ENCODE measurements at places on chromosomes 3 and 15.

DNA sequence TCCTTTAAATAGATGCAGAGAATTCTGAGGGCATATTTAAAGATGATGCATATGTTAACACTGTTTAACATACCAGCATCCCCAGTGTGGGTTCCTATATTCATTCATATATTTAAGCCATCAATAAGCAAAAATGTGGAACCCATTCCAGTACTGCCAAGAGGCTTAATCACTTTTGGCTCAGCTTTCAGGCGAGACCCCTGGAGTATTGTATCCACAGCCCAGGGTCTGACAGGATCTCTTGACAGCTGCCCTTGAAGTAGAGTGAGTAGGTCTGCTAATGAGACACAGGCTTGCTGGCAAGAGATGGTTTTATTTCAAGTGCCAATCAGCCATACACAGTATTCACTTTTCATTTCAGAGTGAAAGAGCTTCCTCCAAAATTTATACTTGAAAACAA lies 367.3 kb downstream of the OCA2 start:
- DNase-seq = no peak

GRCh38 chr3:197953881-197954280 lies 3.9 kb downstream of the RPL35A start:
- DNase-seq = no peak

DNA sequence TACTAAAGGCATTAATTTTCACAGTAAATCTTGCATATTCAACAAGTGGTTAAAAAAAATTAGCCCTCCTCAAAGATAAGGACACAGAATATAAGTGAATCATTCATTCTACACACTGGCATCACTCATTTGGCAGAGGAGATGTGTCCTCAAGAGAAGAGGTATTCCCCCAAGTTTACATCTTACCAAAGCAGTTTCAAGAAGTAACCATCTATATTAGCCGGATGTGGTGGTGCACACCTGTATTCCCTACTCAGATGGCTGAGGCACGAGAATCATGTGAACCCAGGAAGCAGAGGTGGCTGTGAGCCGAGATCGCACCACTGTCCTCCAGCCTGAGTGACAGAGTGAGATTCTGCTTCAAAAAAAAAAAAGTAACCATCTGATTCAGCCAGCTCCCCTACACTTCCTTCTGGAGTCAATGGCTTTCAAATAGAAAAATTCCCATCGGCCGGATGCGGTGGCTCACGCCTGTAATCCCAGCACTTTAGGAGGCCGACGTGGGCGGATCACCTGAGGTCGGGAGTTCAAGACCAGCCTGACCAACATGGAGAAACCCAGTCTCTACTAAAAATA lies 15.4 kb downstream of the RAF1 start:
- no peak for DNase-seq

- DNase-seq = no peak
These were observed 160.5 kb upstream of the CCDC54 start for GRCh38 chr3:107216711-107217110.

- no peak for DNase-seq
These were observed 17.2 kb downstream of the CCDC33 start for GRCh38 chr15:74253211-74253921.

- DNase-seq = no peak
These were observed 80.8 kb downstream of the P2RY1 start for GRCh38 chr3:152915695-152916094.

DNA sequence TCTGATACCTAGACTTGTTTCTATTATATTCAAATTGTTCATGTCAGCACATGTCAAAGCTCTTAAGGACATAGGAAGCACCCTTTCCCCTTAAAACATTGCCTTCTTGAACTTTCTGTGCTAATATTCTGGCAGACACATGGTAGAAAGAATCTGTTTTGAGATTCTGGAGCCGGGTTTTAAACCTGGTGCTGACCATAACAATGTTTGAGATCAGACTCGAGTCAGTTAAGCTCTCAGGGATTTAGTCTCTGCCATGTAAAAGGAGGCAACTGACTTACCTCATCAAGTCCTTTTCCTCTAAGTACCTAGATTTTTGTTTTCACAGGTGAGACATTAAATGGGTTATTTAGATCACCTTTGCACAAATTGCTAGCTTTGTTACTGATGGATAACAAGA lies 38.9 kb downstream of the RBMS3 start:
- DNase-seq = no peak

- no peak for DNase-seq
These were observed 444.5 kb downstream of the PLOD2 start for GRCh38 chr3:145716519-145716918.

DNA sequence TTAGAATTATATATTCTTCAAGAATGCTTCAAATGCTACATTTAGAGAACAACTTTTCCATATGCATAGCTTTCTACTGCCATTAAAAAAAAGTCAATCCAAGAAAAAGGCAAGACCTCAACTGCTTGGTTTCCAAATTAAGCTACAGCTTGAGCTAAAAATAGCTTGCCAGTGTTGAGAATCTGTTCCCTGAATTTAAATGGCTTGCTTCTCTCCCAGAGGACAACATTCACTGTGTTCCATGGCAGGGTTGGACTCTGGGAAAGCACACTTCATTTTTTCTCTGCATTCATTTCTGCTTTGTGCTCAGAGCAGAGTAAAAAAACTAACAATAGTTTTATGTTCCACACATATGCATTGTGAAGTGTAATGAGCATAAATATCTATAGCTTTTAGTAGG lies 50.3 kb upstream of the ACTL6A start:
- DNase-seq = no peak

- DNase-seq = no peak
These were observed 10.5 kb downstream of the ANPEP start for GRCh38 chr15:89803941-89804800.

GRCh38 chr15:38768970-38769369 lies 204.4 kb upstream of the RASGRP1 start:
- DNase-seq = no peak

DNA sequence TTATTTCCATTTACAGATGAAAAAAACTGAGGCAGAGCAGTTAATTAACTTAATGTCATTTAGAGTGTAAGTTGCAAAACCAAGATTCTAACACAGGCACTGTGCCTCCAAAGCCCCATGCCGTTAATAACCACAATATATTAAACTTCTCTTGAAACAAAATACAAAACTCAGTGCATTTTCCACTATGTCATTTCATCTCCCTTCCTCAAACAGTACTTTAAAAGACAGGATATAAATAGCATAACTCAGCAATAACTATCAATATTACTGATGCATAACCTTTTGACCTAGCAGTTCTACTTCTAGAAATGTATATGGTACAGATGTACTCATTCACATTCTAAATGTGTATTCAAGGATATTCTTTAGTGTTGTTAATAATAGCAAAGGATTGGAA lies 5.1 kb upstream of the TASOR start:
- DNase-seq = no peak

DNA sequence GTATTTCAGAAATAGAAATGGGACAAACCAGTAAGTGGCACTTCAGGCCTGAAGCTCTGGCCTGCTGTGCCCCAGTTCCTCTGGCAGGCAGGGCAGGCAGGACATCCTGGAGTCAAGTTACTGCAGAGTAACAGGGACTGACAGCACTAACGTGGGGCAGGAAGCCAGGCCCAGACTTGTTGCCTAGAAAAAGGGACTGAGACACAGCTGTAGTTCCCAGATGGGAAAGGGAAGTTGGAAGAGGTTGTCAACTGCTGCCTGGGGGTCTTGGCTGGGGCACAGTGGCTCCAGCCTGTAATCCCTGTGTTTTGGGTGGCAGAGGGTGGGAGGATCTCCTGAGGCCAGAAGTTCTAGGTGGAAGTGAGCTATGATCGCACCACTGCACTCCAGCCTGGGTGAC lies 171.9 kb downstream of the FMN1 start:
- no peak for DNase-seq

- DNase-seq = no peak
These were observed 348.2 kb downstream of the GRM7 start for GRCh38 chr3:7209098-7209497.

- DNase-seq = no peak
These were observed 3.1 kb upstream of the FOXB1 start for GRCh38 chr15:60000824-60001609.

- no peak for DNase-seq
These were observed 7.8 kb downstream of the SCAMP2 start for GRCh38 chr15:74865316-74865715.

GRCh38 chr3:151011427-151011826 lies 38.9 kb upstream of the CLRN1 start:
- DNase-seq = no peak

DNA sequence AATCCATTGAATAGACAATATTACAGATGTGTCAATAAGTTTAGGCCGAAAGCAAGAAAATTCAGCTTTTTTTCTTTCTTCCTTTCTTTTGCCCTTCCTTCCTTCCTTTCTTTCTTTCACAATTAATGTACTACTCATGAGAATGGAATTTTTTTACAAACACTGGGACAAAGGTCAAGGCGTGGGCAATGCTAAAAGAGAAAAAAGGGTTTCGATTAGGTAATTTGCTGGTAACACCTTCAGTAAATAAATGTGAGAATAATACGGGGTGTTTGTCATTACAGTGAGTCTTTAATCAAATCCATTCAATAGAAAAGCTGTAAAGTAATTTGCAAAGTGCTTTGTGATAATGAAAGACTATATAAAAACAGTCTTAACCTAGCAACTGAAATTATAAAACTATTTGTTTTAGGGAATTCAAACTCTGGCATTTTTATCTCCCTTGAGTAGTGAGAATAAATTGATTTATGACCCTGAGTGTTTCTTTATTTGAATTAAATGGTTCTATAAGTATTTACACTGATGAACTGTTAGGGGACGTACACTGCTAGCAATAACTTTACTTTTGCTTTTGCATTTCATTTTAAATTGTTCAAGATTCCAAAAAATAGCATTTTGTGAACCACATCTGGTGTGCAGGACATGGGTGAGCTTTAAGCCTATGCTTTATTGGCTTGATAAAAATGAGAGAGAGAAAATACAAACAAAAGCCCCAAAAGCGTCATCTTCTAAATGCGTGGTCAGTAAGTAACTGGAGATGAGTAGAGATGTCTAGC lies 104.2 kb upstream of the THRB start:
- no peak for DNase-seq

GRCh38 chr3:185362850-185363661 lies at the start of gene MAP3K13:
Gene MAP3K13 (plus strand): TSS chr3:185363136. CDS start chr3:185428582, 65,446 bp downstream.
- DNase-seq = no peak

DNA sequence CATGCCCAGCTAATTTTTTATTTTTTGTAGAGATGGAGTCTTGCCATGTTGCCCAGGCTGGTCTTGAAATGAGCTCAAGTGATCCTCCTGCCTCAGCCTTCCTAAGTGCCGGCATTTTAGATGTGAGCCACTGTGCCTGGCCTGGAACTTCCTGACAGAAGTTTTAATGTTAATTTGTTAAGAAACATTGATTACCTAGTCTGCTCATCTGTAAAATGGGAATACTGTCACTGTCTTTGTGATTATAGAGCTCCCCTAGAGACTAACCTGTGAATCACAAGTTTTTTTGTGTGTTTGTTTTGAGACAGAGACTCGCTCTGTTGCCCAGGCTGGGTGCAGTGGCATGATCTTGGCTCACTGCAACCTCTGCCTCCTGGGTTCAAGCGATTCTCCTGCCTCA lies 4.3 kb upstream of the EIF3J start:
- no peak for DNase-seq

DNA sequence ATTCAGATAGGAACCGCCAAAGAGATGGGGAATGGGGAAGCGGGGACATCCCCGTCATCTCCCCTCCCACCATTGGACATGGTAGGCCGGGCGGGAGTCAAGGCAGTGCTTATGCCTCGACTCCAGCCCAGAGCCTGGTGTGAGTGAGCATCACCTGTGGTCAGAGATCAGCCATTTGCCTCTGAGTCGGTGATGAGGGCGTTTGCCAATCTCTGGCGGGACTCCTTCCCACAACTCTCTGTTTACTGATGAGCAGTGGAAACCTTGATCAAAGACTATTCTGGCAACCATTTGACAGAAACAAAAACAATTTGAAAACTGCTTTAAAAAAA lies 63.9 kb upstream of the HES1 start:
- DNase-seq = no peak

GRCh38 chr3:77687545-77687944 lies 647.6 kb downstream of the ROBO2 start:
- no peak for DNase-seq

- no peak for DNase-seq
These were observed 241.2 kb upstream of the FEZF2 start for GRCh38 chr3:62614527-62614926.

DNA sequence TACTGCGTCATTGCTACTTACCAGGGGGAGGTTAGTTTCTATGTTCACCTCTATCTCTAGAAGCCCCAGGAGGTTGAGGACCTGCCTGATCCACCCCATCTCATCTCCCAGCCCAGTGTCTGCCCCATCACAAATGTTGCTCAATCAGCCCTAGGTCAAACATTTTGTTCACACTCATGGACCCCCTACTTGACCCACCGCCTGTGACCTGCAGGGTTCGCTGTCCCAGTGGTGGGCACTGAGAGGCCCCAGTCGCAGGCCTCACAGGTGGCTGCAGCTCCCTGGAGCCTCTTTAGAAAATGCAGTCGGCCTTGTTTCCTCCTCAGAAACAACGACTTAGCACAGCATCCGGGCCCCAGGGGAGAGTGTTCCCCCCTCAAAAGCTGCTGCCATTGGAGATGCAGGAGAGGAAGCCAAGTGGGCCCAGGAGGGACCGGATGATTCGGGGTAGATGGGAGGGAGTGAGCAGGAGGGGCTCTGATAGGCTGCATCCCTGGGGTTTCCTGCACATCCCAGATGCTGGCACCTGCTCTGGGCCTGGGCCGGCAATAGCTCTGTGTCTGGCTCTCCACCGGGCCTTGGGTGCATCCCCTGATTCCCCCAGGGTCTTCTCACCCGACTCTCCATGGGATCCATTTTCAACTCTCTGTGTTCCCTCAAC lies 18.4 kb upstream of the INSYN1 start:
- DNase-seq = no peak

DNA sequence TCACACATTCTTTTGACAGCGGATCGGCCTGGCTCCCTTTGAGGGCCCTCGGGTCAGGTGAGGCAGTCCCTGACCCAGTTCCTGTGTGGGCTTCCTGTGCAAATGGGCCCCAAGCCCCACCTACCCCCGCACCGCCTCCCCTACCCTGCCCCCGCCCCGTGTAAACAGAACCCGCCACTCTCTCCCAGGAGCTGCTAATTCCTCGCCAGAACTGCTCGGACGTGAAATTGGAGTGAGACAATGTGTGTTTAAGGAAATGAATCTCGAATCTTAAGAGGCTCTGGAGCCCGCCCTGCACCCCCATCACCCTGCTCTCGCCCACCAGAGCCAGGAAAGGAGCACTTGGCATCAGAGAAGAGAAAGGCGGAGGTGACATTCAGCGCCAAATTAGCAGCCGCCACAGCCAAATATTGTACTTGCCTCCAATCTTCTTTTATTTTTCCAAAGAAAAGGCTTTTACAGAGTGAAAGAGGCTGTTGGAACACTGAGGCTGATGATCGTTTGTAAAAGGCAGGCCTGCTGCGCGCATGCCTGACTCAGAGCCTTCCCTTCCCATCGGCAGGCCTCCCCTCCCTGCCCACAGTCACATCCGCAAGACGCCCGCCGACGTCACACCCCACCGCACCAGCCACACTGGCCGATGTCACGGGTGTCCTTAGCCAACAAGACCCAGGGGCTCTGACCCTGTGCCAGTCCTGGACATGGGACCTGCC lies 53.1 kb downstream of the CACNA2D2 start:
- no peak for DNase-seq

- no peak for DNase-seq
These were observed 124.4 kb upstream of the FOXB1 start for GRCh38 chr15:59879506-59880265.

- no peak for DNase-seq
These were observed 276.3 kb downstream of the RBMS3 start for GRCh38 chr3:29557186-29557585.

- DNase-seq = peak; percentile 86
These were observed 36.8 kb upstream of the POLG start for GRCh38 chr15:89371228-89372044.

- DNase-seq = no peak
These were observed 90.1 kb downstream of the VGLL4 start for GRCh38 chr3:11553436-11554235.

GRCh38 chr3:132961991-132962390 lies 76.2 kb upstream of the TMEM108 start:
- DNase-seq = no peak

Measured in D721Med (cell line).